ENCODE measurements at places on chromosomes 5 and 9.

GRCh38 chr9:99573085-99573484 lies 248.6 kb upstream of the NR4A3 start:
- no peak for DNase-seq

DNA sequence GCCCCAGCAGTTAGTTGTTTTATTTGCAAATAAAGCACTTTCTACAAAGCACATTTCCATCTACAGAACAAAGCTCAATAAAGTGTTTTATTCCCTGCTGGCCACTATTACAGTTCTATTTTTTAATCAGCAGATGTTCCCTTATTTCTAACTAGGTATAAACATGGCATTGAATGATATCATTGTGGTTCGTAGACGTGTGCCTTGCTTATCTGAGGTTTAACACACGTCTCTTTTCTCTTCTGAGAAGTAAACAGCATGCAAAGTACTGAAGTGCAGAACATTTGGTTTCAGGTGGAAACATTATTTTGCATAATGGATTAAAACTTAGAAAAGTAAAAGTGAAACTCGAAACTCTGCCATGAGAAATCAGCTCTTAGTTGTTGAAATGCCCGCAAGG lies 1989.3 kb upstream of the WWC1 start:
- DNase-seq: no peak

DNA sequence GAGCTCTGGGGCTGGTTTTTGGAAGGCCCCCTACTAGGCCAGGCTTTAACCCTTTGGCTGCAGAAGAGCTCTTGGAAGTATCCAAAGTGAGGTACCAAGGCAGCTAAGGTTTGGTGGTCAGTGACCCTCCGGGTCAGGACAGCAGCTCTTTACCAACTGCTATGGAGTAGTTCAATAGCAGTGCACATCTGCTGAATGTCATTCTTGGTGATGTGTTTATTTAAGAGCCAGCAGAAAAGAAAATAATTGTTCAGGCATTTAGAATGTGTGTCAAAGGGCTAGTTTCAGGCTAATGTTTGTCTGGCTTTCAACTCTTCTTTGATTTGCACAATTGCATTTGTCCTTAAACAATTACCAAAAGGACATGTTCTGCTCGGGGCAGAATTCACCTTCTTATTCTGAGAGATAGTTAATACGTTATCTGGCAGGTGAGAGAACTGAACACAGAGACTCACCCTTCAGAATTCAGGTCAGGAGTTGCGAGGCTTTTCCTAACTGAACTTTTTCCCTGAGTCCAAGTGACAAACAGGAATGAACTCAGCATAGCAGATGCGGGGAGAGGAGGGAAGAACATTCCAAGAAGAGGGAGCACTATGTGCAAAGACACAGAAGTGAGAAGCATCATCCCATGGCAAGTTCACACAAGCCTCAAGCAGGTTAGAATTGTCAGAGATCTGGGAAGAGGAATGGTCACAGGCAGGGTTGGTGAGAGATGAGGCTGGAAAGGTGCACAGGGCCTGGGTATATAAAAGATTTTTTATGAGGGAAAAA lies 556.7 kb upstream of the TLE4 start:
- DNase-seq: no peak

DNA sequence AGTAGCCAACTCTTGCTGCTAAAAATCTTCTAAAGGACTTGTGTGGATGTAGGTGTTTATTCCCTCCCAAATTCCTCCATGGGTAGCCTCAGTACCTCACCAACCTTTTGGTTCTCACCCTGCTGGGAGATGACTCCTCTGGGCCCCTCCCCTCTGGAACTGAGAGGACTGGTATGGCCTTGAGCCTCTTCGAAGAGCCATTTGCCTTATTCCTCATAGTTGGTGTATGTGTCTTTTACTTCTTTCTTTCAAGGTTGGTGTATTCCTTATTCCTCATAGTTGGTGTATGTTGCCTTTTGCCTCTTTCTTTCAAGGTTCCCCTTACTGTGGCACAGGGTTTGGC lies 48.3 kb downstream of the GNAQ start:
- no peak for DNase-seq

DNA sequence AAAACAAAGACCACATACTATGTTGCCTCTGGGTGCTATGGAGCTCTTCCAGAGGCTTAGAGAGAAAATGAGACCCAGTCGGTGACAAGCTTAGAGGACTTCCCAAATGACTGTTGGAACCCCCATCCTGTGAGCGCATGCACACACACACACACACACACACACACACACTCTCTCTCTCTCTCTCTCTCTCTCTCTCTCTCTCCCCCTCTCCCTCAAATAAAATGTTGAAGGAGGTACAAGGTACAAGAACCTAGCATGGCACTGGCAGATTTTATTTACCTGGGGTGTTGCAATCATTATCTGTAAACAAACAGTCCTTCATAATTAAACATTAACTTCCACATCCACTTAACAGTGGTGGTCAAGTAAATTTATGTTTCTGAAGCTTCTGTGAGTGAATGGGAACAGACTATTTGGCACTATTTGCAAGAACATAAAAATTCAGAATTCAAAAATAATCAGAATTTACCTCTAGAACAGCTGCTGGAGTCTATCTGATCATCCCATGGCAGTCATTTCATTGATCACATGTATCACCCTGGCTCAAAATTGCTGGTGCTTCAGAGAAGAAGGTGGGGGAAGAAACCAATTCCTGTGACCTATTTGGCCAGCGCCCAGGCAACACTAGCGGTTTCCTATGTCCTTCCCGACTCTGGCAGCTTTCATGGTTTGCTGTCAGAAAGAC lies 24.9 kb downstream of the TRPM3 start:
- DNase-seq: no peak

GRCh38 chr9:14432666-14433350 lies 118.9 kb upstream of the NFIB start:
- no peak for DNase-seq

DNA sequence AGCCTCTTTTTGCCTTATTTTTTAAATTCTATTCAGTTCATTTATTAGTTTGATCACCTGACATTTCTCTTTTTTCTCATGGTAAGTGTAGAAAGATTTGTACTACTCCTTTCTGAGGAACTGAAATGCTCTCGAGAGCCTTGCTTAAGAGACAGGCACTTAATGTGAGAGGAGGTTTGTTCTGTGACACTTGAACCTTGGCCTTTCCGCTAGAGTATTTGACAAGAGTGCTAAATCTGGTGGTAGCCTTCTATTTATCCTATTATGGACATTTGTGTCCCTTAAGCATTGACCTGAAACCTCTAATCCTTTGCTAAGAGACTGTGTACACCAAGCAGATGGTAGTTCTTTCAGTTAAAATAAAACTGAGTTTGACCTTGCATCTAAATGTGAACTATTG lies 805.0 kb upstream of the PTPRD start:
- DNase-seq: no peak
